Vagina (tissue), 2 donors: ENCODE measurements at places on chromosomes 6 and 20.
A peak's percentile ranks its signal among the peaks of the same experiment; 100 is the strongest.

DNA sequence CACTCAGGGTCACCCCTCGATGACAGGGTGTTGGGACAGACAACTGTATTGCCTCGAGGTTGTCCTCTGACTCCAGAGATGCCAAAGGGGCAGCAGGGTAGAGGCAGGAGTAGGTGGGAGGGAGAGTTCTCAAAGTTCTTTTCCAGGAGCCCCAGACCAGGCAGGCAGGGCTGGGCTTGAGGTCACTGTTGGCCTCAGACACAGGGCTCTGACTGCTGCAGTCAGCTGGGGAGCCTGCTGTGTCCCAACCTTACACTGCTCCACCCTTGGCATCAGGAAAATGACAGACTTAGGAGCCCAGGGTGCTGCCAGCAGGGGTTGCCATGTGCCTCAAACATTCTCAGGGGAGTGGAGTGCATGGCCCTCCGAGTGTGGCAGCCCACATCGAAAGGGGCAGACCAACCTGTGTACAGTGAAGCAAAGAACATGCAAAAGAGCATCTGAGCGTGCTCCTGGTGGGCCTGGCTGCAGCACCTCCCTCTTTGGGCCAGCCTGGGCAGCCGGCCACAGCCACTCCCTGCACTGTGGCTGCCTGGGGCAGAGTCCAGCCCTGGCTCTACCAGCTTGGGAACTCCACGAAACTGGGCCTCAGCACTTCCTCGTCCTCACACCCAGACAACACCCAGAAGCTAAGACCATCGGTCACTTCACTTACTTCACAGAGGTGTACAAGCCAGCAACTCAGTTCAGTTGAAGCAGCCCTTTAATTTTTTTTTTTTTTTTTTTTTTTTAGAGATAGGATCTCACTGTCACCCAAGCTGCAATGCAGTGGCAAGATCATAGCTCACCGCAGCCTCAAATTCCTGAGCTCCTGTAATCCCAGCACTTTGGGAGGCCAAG is 24.0 kb downstream of the C6orf132 start:
- no peak for DNase-seq

- no peak for DNase-seq
These were observed 69.1 kb downstream of the SLC35F1 start for GRCh38 chr6:117976030-117976651.

DNA sequence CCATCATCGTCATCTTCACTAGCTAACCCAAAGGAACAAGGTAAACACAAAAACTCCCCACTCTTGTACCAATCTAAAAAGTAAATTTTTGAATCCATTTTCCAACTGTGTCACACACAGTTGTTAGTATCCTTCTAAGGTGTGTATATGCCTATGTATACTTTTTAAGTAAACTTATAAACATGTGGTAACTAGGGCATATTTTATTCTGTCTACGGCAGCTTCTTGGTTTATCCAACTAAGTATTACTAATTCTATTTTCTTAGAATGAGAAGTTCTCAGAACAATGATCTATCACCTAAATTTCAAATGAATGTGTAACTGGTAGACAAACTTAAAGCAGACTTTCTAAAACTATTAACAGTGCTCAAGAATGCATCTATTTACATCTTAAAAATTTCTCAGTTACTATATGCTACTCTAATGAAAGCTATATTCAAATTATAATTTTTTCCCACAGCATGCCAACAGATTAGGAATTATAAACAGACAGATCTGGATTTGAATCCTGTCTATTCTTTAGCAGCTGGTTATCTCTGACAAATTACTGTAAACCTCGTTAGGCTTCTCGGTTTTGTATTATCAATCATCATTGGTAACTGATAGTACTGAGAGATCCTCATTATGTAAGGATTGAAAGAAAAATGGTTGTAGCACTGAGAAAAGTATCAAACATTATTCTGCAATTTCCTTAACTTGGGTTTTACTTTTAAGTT is 1.8 kb upstream of the PLN start:
- DNase-seq = no peak

DNA sequence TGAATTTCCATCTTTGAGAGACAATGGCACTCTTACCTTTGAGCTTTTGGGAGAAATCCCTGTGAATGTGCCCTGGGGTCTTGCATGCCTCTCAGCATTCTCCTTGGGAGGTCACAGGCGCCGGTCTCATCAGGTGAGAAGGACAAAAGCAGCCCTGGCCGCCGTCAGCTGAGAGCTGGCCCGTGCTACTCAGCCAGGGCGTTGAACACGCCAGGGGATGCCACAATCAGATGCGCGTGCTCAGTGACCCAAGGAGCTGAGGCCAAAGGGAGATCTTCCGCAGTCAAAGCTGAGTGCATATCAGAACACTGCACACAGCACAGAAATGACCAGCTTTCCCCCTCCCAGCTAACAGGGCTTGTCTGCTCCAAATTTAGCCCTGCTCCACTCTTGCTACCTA is 253.6 kb upstream of the NOX3 start:
- DNase-seq = no peak

GRCh38 chr6:14353281-14353680 is 235.7 kb downstream of the CD83 start:
- no peak for DNase-seq

DNA sequence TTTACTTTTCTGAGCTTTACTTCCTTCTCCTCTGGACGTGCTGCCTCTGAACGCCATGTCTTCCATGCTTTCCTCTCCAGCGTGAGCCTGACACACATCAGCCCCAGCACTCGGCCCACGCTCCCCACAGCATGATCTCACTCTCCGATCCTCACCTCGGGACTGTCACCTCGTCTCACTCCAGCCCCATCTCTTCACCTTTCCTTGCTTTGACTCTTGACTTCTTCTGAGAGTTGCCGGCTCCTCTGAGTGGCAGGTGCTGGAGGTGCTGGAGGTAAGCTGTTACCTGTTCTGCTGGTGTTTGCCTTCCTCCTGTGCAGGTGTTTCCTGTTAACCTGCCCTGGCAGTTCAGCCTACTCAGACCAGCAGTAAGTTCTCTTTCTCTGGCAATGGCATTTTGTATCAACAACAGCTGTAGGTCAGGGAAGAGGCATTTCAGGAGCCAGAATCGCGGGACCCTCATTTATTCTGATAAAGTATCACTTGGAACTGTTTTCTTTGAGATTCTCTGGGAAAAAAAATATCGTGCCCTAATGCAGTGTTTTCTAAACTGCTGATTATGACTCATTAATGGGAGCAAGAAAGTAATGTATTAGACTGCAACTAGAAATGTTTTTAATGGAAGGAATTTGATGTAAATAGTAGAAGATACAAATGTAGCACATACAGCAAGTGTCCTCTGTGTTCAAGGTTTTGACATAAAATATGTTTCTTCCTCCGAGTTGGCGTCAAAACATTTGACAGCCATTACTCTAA is 106.5 kb downstream of the ARID1B start:
- DNase-seq = no peak

GRCh38 chr6:107867302-107867615 is 43.1 kb upstream of the SCML4 start:
- no peak for DNase-seq

DNA sequence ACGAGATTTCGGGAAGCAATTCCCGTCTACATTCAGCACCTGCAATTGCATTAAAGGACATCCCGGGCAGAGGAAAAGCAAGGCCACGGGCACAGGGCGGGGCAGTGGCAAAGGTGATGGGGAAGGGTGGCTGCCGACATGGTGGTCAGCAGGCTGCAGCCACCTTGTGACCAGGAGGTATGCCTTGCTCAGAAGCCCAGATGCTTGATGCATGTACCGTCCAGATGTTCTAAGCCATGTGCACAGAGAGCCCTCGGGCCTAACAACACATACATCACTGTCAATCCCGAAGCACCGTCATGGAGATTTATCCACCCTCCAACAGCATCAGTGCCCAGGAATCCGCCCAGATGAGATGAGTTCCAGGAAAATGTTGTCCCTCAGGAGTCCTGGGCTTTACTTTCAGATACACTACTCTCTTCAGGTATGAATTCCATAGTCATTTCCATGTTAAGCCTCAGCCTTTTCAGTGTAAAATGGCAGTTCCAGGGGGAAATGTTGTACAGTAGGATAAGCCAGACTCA is 77.8 kb upstream of the FRMD1 start:
- peak; percentile 72 for DNase-seq

DNA sequence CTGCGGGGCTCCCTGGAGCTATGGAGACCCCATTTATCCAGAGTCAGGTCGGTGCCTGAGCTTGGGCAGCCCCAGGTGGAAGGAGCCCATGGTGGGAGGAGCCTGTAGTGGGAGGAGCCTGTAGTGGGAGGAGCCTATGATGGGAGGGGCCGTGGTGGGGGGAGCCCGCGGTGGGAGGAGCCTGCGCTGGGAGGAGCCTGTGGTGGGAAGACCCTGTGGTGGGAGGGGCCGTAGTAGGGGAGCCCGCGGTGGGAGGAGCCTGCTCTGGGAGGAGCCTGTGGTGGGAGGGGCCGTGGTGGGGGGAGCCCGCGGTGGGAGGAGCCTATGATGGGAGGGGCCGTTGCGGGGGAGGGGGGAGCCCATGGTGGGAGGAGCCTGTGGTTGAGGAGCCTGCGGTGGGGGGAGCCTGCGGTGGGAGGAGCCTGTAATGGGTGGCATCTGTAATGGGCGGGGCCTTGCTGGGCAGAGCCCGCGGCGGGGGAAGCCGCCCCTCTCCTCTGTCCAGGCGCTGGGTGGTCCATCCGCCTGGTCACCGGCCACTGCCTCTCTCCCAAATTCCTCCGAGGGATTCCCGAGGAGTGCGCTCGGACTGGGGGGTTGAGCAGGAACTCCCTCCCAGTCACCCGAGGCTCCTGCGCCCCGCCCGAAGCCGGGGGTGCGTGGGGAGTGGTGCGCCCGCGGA is 567 bp upstream of the FNDC11 start:
- no peak for DNase-seq

DNA sequence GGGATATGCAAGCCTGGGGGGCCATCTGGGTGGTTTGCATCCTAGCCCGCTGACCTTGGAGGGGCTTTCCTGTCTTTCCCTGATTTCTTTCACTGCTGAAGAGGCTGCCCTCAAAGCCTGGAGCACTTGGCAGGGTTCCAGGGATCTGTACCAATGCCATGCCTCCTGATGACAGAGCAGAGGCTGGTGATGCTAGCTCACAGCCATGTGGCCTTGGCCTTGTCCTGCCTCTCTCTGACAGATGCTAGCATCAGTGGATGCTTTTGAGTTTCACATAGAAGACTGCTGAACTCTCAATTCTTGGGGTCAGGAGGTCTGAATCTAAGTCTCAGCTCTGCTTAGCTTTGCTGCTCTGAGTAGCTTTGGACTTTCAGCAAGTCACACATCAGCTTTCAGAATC is 21.9 kb upstream of the RREB1 start:
- no peak for DNase-seq

GRCh38 chr6:139187489-139187888 is 52.6 kb downstream of the HECA start:
- no peak for DNase-seq

DNA sequence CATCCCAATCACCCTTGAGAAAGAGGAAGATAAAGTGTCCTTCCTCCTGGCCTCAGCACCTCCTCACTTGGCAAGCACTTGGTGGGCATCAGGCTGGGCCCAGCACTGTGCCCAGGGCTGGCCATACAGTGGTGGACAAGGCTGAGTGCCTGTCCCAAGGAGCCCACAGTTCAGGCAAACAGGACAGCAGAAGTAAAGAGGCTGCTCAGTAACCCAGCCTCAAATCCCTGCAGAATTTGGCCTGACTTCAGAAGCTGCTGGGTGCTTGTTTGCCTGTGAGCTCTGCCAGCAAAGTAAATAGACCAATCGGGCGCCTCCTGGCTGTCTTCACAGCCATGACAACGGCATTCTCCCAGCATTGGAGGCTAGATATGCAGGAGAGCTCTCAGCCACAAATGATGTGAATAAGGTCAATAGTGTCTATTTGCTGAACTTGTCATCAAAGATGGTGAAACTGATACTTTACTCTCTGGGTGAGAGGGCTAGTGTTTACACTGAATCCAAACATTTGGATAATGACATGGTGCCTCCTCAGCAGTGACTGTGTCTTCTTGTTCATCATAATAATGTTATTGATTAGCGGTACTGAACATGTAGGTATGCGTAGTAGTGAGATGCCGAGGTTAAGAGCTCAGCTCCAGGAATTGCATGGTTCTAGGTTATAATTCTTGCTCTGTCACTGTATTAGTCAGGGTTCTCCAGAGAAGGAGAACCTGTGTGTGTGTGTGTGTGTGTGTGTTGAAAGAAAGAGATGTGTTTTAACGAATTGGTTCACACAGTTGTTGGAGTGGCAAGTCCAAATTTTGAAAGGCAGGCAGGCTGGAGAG is 36.9 kb upstream of the FANCE start:
- DNase-seq = no peak

GRCh38 chr20:59933296-59933848 is at the start of gene SYCP2:
SYCP2 (minus strand) TSS chr20:59933637; CDS start chr20:59922413, 11,224 bp downstream.
- no peak for DNase-seq

- DNase-seq = no peak
These were observed 45.8 kb downstream of the QKI start for GRCh38 chr6:163460307-163460782.

GRCh38 chr20:62186887-62187866 is 4.3 kb downstream of the MTG2 start:
- DNase-seq = no peak

- DNase-seq = no peak
These were observed 39.9 kb upstream of the ZNF831 start for GRCh38 chr20:59123678-59124255.

GRCh38 chr6:107435798-107436197 is 23.6 kb downstream of the PDSS2 start:
- DNase-seq = no peak

DNA sequence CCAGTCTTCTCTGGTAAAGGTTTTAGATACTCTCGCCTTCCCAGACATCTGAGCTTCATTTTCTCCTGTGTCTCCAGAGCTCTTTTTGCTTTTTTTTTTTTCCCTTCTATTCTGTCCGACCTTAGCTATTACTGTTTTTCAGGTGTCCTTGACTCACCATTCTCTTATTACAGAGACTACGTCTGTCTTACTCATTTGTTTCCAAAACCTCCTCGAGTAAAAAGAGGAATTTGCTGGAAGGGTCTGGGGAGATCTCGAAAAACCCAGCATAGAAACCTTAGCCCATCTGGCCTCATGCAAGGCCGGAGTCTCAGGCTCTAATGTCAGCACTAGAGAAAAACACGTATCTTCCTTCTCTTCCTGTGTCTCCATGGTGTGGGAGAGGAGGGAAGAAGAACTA is 109.2 kb upstream of the CARMIL1 start:
- no peak for DNase-seq

- no peak for DNase-seq
These were observed 19.4 kb downstream of the CASS4 start for GRCh38 chr20:56431471-56431870.

- DNase-seq = no peak
These were observed 84.3 kb downstream of the FILIP1 start for GRCh38 chr6:75409286-75409685.

DNA sequence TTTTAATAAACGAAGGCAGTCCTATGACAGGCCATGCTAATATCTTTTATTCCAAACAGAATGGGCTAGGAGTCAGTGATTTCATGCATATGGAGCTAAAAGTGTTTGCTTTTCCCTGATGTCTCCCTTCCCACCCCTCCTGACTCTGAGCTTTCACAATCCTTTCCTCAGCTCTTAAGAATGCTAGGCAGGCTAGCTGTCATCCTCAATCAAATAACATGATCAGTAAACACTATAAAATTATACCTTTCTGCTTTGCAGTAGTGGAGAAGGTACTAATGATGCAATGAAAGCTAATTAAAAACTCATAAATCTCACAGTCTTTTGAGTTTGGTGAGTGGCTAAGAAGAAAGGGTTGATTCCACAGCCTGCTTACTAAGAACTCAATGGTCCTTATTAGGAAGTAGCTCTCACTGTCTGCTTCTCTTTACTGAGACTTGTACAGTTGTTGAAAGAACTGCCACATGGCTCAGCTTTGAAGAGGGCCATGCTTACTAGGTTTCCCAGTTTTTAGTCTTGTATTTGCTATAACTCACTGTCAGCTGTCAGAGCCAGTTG is 250.9 kb upstream of the JAG1 start:
- no peak for DNase-seq

GRCh38 chr6:150177259-150177951 is 34.6 kb downstream of the PPP1R14C start:
- DNase-seq = no peak
